C1 segment of cervical spinal cord (tissue), 14 donors: ENCODE measurements at places on chromosomes 2 and 18.

DNA sequence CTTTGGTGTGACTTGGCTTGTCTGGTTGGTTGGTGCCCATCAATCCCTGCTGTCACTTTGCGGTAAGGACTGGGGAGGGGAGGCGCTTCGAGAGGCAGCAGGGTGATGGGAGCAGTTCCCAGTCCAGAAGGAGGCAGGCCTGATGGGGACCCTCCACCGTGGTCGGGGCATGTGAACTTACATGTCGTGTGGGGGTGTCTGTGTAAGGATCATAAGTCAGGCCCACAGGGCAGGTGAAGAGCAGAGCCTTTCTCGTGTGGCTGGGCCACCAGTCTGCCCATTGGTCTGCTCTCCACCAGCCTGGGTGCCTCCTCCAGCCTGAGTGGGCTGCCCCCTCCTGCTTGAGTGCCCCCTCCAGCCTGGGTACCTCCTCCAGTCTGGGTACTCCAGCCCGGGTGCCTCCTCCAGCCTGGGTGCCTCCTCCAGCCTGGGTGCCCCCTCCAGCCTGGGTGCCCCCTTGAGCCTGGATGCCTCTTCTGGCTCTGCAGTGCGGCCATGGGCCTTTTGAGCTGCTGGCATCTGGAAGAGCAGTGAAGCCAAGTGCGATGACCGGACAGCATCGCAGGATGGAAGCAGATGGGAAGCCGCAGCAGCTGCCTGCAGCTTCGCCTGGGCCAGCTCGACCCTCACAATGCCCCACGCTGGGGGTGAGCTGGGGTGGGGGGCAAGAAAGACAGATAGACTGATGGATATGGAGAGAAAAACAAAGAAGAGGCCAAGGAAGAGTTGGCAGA, 25.0 kb downstream of the ATOH8 start:
- DNase-seq = peak; percentile 30

GRCh38 chr2:8054070-8054469, 627.8 kb upstream of the ID2 start:
- DNase-seq = no peak

DNA sequence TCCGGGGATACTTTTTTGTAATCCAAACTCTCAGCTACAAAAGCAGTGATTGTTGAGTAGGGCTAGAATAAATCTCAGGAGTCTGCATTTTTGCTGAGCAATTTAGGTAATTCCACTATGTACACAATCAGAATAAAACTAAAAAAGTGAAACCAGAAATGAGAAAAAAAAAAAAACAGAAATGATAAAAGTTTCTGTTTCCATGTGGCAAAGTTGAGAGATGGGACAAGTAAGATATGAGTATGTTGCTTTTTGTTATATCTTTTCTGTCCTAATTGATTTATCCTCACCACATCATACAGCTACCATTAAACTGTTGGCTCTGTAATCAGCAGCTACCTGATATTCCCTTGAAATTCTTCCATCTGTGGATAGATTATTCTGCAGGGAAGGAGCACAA, 92.7 kb downstream of the VWC2L start:
- DNase-seq = no peak

DNA sequence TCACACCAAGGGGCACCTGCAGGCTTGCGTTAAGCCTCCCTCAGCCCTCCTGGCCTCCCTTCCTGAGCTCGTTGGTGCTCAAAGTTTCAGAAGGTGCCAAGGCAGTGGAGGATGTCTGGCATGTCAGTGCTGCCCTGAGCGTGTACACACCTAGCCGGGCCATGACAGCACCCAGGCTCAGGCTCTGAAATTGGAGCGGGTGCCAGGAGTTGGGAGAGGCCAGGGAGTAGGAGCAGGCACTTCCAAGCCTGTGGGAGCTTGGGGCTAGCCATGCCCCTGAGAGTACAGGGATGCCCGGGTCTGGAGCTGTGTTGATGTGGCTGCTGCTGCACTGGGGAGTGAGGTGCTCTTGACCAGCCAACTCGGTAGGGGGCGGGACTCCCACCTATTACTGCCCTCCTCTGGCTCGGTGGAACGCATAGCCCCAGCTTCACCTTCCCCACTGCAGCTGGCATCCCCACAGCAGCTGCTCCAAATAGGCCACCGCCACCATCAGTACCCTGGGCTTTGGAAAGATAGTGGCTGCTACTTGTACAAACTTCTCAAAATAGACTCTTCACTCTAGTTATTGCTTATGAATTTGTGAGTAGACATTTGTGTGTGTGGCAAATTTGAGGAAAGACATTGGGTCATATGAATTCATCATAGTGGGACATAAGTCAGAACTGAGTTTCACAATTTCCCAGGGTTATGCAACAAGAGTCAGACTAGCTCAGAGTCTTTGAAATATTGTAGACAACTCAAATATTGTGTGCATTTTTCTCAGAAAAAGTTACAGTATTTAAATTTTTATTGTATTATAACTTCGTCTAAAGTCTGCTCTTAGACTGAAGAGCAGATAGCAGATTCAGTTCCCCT, 6.8 kb upstream of the PCARE start:
- no peak for DNase-seq

GRCh38 chr2:200393191-200393590, 86.7 kb downstream of the SPATS2L start:
- no peak for DNase-seq

DNA sequence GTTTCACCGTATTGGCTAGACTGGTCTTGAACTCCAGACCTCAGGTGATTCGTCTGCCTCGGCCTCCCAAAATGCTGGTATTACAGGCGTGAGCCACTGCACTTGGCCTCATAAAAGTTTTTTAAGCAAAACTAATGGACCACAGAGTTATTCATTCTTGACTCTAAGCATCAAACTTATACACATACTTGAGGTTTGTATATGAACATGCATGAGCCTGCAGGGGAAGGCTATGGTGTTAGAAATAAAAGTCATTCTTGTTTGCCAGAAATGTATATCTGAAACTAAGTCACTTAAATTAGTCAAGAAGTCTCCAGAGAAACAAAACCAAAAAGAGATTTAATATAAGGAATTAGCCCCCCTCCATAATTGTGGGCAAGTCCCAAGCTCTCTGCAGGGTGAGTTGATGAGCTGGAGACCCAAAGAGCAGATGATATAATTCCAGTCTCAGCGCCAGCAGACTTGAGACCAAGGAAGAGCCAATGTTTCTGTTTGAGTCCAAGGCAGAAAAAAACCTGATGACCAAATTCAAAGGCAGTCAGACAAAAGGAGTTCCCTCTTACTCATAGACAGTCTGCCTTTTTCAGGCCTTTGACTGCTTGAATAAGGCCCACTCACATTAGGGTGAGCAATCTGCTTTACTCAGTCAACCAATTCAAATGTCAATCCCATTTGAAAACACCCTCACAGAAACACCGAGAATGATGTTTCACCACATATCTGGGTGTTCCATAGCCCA, 69.0 kb upstream of the DSG1 start:
- no peak for DNase-seq

GRCh38 chr2:65919550-65920188, 487.3 kb upstream of the SPRED2 start:
- no peak for DNase-seq

DNA sequence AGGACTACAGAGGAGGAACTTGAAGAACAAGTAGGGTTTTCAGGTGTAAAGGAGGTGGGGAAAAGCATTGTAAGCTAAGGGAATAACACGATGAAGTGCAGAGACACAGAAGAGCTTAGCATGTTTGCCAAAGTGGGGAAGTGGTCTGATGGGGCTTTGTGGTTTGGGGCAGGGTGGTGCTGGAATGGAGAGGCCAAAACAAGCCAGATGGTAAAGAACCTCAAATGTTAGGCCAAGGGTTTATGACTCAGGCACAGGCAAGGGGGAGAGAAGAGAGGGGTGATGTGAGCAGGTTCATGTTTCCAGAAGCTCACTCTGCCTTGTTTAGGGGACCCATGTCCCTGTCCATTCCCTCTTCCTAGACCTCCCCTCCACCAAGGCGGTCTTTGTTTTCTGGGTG, 104.5 kb upstream of the YWHAQ start:
- DNase-seq = no peak

DNA sequence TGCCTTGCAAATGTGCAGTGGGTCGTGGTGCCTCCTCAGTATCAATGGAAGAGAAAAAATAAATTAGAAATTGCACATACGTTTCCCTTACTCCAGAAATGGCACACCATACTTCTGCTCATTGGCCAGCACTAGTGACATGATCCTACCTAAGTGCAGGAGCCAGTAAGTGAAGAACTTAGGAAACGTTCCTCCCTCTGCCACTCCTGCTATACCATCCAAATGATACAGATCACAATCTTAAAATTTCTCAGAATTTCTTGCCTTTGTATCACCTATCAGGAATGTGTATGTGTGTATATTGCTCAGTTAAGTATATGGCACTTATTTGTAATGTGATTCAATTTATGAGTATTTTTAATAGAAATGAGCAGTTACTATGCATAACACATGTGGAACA, 237.0 kb upstream of the UBE2E3 start:
- no peak for DNase-seq

DNA sequence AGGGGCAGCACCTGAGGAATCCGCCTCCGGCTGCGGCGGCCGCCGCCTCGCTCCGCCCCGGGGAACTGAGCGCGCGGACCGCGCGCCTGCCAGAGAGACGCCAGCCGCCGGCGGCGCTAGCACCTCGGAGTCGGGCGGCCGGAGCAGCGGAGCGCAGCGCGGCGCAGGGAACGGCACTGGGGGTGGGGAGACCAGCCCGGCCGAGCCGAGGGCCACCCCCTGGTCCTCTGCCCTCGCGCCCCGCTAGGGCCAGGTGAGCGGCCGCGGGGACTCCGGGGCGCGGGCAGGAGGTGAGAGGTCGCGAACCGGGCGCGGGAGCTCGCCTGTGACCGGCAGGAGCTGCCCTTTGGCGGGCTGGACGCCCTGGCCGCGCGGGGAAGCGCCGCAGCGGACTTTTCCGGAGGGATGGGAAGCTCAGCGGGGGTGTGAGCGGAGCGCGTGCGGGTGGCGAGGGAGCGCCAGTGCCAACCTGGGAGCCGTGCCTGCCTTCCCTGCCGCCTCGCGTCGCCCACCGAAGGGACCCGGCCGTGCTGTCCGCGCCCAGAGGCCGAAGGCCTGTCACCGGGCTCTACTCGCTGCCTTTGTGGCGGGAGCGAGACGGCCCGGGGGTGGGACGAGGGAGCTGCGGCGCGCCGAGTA, at the start of gene GREB1L:
Gene GREB1L, plus strand, starts transcription at position 92 of the 639 bp plus-strand sequence. CDS start 141,287 bp downstream, outside the sequence.
- no peak for DNase-seq

GRCh38 chr18:22169011-22169888, at the start of gene GATA6:
Gene GATA6, plus strand, starts transcription at chr18:22169589. Its CDS starts 1,556 bp downstream, at chr18:22171145.
- DNase-seq = no peak

DNA sequence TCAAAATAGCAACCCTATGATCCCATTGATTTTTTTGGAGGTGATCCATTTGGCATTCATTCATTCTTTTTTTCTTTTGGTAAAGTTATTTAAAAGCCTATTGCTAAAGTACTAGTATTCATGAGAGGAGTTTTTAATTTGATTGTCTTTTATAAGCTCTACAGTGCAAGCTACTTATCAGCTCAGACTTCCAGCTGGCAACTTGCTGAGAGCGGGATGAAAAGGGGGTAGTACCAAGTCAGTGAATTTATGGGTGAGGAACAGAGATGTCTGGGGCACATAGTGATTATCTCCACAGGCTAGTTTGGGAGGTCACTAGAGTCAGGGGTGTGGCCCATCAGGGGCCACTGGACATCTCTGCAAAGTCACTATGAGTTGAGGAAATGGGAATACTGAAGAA, 202.4 kb downstream of the PIK3C3 start:
- no peak for DNase-seq

DNA sequence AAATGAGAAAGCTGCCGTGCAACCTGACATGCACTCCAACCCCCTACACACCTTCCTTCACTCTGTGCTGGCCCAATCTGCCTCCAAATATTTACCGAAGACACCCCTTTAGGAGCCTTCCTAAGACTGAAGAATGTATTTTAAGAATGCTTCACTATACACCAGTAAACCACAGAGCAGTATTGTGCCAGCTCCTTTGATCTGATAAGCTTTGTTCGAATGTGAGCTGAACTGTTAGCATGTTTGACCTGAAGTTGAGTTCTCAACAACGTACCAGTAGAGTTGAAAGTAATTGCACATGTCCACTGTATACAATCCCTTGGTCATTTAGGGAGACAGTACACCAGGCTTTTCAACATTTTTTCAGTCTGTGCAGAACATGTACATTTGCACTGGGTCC, 259.2 kb downstream of the TGIF1 start:
- no peak for DNase-seq
